Stimulated activated CD4-positive, alpha-beta T cell treated with anti-CD3 and anti-CD28 coated beads, Interleukin-15, amount 100 ng/mL, for 1 hour (primary cell): ENCODE measurements at places on chromosomes 3 and 15.

GRCh38 chr15:45199136-45199810 is 11.5 kb upstream of the SHF start:
- no peak for DNase-seq

DNA sequence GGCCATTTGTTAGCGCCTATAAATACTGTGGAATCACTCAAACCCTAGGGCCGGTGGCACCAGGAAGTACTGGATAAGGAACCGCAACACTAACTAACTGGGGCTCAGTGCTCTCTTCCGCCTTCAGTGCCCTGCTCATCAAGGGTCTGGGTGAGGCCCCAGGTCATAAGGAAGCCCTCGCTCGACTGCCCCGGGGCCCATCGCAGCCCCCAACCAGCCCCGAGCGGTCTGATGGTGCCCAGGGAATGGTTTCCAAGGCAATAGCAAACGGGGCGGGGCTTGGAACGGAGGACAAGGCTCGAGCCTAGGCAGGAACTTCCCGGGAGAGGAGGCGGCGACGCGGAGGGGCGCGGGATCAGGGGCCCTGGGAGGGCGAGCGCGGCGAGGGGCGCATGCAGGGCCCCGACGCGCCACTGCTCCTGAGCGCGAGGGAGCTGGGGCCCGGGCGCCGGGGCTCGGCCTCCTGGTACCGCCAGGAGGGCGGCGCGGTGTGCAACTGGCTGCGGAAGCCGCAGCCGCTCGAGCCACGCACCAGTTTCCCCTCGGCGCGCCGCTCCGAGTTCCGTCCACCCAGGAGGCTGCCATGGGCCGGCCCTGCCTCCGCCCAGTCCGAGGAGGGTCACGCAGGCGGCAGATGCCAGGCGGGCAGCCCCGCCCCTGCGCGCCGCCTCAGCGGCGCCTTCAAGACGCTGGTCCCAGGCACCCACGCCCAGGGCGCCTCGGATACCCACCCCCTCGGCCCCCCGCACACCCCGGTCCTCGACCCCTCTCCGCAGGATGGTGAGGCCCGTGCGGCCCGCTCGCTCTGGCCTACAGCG is at the start of gene TTLL3:
TSS of gene TTLL3 (plus strand) at position 648 of the 818 bp plus-strand sequence. CDS start 400 bp downstream, outside the sequence.
- peak; percentile 22 for DNase-seq

GRCh38 chr15:96066852-96067495 is 263.5 kb upstream of the NR2F2 start:
- DNase-seq: no peak

GRCh38 chr3:97353176-97353575 is 411.4 kb upstream of the ARL6 start:
- no peak for DNase-seq

- no peak for DNase-seq
Observed at GRCh38 chr3:8416965-8417364, 84.7 kb upstream of the LMCD1 start.

GRCh38 chr3:74651292-74651691 is 36.8 kb upstream of the CNTN3 start:
- no peak for DNase-seq

GRCh38 chr3:14796403-14797077 is 22.2 kb upstream of the FGD5 start:
- no peak for DNase-seq

DNA sequence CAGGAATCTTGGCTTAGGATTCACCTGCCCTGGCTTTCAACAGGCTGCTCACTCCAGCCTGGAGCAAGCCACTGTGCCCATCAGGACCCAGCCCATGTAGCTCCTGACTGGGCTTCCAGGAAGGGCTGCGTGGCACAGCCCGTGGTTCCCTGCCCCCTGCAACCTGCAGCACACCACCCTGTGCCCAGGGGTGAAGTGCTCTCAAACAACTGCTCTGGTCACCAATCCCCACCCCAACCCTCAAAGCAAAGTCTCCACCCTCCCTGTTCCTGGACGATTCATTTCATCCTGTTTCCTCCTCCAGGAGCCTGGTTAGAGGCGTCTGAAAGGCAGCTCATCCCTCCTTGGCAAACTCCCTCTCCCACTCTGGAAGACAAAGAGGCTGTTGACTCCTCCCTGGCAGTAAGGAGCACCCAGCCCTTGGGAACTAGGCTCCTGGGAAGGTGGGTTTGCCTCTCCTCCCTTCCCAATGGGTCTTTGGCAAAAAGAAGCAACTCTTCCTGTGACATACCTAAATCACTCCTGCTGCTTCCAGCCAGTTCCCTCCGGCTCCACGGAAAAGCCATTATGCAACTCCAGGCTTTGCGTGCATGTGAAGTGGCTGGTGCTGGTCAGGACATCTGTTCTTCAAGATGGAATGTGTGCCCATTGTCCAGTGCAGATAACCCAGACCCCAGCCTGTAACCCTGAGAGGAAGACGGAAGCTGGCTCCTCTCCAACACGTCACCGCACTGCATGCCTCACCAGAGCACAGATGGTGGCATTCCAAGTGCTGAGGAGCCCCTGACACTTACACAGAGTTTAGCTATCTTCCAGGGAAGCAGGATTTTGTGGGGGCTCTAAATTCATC is 29.1 kb upstream of the VIPR1 start:
- DNase-seq: no peak

- no peak for DNase-seq
Observed at GRCh38 chr15:77143616-77144015, 72.7 kb upstream of the TSPAN3 start.

DNA sequence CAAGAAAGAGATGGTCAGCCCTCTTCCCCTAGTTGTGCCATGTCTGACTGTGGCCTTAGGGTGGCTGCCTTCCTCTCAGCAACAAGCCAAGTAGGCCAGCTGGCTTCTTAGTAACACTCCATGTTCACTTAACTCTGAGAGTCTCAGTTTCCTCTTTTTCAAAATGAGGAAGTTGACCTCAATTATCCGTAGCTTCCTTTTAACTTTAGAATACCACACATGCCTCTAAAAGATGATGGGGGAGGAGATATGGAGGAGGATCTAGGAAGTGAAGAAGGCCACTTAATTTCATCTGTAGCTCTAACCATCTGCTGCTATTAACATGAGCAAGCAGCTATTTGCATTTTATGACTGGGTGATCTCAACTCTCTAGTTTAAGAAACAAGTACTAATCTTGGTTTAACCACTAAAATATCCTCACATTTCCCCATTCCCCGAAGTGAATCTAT is 32.9 kb downstream of the CD200R1L start:
- DNase-seq: no peak

DNA sequence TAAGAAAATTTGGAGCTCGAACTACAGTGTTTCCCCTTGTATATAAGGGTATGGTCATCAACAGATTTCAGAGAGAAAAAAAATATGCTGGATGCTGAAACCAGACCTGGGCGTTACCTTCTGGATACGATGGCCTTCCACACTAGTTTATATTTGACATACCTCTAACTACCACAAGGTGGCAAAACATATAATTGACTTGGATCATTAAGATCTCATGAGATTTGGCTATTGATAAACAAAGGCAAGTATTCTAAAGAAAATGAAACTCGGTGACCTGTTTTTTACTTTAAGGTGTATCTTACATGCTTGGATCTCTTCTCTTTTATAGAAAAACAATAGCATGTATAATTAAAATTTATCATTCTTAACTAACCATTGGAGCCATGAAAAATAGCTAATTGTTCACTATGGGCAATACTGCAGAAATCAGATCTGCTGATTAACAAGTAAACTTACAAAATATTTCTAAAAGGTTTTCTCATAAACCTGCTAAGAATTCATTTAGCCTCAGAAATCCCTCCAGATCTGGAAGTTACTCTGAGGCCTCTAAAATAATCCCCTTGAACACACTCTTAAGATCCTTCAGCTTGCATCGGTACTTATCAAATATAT is 300.6 kb upstream of the KCNH8 start:
- no peak for DNase-seq
